Stimulated activated CD8-positive, alpha-beta memory T cell treated with anti-CD3 and anti-CD28 coated beads, Interleukin-7, amount 100 ng/mL, for 1 hour (primary cell): ENCODE measurements at places on chromosomes 12 and 14.

GRCh38 chr14:21257394-21257909 lies 11.8 kb downstream of the HNRNPC start:
- no peak for DNase-seq

GRCh38 chr12:88251798-88252197 lies 109.7 kb downstream of the TMTC3 start:
- no peak for DNase-seq

- no peak for DNase-seq
Observed at GRCh38 chr14:97315790-97316189, 518.6 kb downstream of the VRK1 start.

DNA sequence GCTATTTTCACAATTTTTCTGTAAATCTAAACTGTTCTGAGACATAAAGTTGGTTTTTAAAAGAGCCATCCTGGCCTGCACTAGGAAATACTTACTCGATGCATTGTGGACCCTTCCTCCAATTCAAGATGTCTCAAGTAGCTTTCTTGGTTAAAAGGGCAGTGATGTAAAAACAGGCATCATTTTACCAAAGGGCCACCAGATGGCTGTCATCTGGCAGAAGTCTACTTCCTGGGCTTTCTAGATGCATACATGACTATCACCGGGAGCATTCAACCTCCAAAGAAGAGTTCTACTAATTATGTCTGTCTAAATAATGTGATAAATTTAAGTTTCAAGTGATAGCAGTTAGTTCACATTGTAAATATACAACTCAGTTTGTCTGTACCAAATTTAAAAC lies 96.8 kb upstream of the FRMD6 start:
- DNase-seq: no peak

DNA sequence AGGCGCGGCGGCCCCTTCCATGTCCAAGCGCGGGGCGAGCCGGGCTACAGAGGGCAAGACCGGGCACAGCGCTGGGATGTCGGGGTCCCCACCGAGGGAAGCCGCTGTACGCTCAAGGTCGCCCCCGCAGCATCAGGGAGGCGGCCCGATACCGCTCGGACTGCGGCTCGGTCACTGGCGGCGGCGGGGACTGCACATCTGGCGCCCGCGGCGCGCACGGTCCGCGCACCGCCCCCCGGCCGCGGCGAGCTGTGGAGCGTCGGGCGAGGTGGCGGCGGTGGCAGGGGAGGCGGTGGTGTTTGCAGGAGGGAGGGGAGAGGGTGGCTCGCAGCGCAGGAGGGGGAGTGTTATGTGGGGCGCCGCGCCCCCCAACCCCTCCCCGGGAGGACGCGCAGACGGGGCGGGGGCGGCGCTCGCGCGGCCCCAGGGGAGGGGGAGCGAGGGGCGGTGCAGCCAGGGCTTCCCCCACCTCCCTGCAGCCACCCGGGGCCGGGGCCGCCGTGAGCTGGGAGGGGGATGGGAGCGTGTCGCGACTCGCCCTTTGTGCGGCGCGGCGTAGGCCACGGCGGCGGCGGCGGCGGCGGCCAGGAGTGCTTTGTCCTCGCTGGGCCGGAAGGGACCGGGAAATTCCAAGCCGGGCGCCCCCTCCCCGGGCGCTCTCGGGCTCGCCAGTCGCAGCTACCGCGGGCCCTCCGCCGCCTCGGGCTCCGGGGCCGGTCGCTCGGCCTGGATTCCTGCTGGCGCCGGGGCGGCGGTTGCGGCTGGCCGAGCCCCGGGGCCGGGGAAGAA lies at the start of gene NUAK1:
NUAK1 (minus strand) TSS at position 322 of the 789 bp plus-strand sequence; CDS start at position 21, 301 bp downstream.
- DNase-seq: no peak

- no peak for DNase-seq
Observed at GRCh38 chr12:3520168-3520567, 29.2 kb downstream of the PRMT8 start.

DNA sequence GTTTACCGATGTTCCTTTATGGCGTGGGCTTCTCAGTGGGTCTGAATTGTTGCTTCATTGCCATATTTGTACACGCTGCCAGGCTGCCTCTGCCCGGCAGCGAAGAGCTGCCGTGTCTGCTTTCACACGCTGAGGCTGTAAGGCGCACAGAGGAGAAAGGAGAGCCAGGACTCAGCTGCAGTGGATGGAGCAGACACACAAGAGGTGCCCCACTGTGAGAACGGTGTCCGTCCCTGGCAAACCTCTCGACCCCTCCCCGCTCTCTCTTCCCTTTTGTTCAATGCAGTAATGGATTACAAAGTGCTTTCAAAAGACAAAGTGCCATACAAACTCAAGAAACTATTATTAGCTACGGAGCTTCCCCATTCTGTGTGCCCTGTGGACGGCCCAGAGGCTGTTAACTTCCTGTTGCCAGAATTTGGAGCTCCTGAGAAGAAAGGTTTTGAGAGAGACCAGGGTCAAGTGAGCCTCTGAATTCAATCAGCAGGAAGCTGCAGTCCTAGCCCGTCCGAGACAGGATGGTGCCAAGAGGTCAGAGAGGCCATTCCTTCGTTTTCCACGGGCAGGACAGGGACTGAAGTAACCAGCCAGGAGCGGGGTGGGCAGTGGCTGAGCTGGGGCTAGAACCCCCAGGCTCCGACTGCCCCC lies 15.8 kb downstream of the CCND2 start:
- no peak for DNase-seq

DNA sequence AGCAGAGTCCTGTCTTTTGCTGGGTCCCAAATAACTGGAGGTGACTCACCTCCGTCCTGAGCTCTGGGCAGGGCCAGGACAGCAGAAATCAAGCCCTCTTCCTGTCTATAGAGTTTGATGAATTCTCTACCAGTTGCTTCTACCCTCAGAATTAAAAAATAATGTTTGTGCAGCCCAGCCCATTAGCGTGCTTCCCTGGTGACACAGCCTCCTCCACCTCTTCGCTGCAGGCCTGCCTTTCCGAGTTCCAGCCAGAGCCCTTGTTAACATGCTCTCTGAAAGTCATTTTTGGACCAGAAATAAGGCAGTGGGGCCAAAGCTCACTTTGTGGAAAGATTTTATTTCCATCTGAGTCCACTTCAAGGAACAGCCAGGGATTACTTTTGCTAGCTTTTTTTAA lies 94.0 kb downstream of the TBX5 start:
- DNase-seq: no peak

DNA sequence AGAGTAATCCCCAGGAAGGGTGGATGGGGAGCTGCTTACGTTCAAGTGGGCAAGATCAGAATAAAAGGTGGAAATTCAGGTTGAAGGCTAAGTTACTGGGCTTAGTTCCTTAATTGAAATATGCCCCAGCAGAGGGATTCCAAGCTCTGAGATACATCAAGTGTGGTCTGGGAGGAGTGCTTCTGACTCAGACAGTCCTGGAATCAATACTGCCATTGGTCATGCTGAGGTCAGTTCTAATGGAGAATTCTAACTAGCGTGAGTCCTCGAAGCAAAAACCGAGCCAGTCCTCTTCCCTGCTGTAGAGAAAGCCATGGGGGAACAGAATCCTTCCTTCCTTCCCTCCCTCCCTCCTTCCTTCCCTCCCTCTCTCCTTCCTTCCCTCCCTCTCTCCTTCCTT lies 39.9 kb downstream of the NOS1 start:
- no peak for DNase-seq

DNA sequence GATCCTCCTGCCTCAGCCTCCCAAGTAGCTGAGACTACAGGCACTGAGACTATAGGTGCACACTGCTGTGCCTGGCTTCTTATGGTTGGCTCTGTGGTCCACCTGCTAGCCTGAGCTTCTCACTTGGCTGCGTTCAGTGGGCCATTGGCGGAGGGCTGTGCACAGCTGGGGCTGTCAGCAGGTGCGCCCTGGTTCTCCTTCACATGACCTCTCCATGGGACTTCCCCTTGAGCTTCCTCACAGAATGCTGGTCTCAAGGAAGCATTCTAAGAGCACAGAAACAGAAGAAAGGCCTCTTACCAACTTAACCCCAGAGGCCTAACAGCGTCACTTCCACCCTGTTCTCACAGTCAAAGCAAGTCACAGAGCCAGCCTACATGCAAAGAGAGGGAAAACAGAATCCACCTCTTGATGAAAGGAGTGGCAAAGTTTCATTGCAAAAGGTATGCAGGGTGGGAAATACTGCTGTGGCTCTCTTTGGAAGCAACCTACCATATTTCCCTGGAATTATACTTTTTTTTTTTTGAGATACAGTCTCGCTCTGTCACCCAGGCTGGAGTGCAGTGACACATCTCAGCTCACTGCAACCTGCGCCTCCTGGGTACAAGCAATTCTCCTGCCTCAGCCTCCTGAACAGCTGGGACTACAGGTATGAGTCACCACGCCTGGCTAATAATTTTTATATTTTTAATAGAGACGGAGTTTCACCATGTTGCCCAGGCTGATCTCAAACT lies 9.3 kb downstream of the RILPL2 start:
- no peak for DNase-seq

GRCh38 chr14:51157012-51157411 lies 62.1 kb upstream of the TRIM9 start:
- DNase-seq: no peak

- no peak for DNase-seq
Observed at GRCh38 chr12:112447106-112447505, 28.4 kb downstream of the PTPN11 start.

DNA sequence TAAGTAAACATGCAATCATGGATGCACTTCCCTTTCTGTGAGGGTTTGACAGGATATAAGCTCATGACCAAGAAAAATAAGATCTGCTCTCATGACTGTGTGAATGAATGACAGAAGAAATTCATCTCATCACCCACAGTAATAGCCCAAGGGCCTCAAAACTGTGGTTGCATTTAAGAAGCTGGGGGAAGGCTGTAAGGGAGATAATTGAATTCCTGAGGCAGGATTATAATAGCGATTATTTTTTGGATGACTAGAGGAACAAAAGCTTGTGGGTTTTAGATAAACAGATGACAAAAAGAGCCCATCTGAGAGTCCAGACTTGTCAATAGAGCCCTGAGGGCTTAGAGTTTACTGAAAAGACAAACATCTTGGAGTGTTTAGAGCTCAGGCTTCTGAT lies 161.2 kb downstream of the NTF3 start:
- DNase-seq: no peak

DNA sequence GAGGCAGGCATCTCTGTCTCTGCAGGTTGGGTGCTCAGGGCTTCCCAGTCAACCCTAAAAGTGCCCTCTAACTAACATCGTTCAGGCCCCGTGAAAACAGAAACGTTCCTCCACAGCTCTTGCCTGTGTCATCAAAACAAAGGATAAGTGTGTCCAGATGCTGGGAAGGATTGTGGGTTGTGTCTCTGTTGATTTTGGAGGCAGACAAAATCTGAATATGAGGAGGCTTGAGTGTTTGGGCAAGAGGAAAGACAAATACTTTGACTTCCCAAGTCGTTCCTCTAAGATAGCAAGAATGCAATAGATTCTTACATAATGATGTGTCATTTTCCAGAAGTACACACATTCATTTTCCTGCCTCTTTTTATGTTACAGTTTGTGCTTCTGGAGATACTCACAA lies 52.9 kb downstream of the SERPINA3 start:
- DNase-seq: no peak

GRCh38 chr14:39266525-39266870 lies 32.8 kb downstream of the MIA2 start:
- peak; percentile 4 for DNase-seq

DNA sequence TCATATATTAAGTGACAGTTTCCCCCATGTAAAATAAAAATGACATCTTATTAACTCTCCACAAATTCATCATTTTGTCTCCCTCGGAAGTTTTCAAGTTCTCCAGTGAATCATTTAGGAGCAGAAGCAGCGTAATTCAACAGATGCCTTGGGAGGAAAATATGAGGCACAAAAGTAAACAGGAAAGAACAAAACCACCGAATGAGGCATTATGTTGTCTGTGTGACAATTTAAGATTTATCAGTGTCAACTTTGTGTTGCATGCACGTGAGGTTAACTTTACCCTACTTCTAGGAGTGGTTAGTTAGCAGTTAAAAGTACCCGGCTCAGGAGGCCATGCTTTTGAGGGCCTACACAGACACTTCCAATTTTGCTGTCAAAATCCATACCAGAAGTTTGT lies 258.6 kb downstream of the IPO8 start:
- no peak for DNase-seq

- DNase-seq: no peak
Observed at GRCh38 chr12:113245695-113246477, 24.6 kb downstream of the TPCN1 start.

DNA sequence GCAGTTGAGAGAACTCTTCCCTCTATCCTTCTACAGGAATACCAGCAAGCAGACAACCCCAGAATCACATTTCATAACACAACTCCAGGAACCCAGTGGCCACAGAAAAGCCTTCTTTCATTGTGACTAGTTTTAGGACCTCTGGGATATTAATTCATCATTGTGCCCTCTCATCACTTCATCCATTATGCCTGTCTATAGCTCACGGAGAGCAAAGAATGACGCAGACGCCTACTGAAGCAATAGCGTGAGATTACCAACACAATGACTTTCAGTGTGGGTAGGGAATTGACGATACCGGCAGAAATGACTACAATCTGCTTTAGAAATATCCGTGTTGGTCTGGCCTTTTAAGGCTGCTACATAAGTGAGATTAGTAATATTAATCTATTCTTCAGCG lies 158.1 kb upstream of the FOXG1 start:
- no peak for DNase-seq

- DNase-seq: no peak
Observed at GRCh38 chr12:78560633-78561032, 303.9 kb upstream of the SYT1 start.
